Sciatic nerve (tissue), 2 donors: ENCODE measurements at places on chromosomes 7 and 10.
A peak's percentile ranks its signal among the peaks of the same experiment; 100 is the strongest.

GRCh38 chr7:16914771-16915170, 33.0 kb upstream of the AGR3 start:
- DNase-seq, result no peak

DNA sequence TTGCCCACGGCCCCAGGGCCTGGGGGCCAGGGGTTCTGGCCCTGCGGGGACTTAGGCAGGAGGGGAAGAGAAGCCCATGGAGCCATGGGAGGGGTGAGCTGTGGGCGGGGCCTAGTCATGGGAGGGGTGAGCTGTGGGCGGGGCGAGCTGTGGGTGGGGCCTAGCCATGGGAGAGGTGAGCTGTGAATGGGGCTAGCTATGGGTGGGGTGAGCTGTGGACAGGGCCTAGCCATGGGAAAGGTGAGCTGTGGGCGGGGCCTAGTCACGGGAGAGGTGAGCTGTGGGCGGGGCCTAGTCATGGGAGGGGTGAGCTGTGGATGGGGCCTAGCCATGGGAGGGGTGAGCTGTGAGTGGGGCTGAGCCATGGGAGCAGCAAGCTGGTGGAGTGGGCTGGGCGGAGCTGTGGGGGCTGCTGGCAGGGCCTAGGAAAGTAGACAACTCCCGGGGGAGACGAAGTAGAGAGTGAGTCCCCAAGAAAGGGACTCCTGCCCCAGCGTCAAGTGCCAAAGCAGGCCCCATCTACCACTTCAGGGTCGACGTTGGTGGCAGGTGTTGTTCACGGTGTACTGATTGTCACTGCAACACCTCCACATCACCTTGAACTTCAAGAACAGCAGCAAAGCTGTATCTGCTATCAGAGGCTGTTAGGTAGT, 19.2 kb upstream of the TTYH3 start:
- DNase-seq, result no peak

DNA sequence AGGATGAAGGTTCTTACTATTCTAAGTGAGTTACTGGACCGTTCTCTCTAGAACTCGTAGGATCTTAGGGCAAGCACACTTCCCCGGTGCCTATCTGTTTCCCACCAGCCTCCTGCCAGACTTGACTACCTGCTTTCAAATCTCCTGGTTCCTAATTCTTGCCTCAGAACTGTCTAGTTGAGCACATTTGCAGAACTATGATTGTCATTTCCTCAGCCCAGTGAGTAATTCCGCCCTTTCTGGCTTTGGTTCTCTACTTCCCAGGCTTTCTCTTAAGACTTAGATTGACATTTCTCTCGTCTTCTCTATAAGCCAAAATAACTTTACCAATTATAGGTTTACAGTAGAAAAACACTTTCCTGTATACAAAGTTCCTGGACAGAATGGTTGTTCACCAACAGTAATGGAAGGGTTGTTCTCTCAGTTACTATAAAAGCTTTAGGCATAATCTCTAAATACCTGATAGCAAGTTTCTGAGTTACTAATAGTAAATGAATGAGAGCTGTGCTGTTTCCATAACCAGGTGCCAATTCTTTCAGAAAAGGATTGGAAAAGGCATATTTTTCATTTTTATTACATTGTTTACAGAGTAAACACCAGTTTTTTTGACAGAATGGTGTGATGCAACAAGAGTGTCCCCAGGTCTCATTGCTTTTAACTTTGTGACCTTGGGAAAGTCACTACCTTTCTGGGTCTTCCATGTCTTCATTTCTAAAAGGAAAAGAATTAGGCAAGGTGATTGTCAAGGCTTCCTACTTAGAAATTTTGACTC, 41.1 kb downstream of the PLEKHA8 start:
- DNase-seq, result no peak

GRCh38 chr10:98414578-98414931, 427 bp downstream of the PYROXD2 start:
- DNase-seq, result no peak

DNA sequence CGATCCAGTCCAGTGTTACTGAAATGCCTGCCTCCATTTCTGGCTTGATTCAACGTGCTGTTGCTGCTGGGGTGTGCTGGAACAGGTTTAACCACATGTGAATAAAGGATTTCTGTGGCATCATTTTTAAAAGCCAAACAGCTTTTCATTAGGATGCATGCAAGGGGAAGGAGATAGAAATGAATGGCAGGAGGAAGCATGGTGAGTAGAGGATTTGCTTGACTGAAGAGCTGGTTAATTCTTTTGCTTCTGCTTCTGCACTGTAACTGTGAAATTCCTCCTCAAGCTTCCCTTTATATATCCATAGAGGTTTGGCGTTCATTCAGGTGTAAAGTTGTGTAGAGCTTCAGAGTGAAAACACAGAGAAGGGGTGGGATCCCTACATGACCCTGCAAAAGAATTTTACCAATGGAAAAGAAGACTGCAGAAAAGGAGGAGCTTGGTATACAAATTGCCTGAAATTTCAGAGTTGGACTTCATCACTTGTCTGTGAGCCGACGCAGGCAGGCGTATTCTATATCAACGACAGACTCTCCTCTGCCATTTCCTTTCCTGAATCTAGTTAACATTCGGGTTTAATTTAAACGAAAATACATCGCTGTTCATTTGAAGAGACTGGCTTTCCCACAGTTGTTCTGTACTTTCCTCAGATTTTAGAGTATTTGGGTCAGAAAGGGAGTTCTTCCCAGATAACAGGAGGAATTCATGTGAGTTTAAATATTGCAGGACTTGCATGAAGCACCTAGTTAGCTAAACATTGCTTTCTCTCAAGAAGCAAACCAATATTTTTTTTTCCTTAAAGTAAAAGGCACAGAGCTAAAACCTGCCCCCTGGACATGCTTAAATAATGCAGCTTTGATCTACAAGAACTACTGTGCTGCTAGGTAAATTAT, at the start of gene SOSTDC1:
Gene SOSTDC1 (minus strand): TSS at position 270 of the 893 bp plus-strand sequence. CDS start 70 bp downstream, at position 200.
- DNase-seq, result no peak

- DNase-seq, result peak; percentile 13
Measured at GRCh38 chr10:110448682-110449418, 48.9 kb upstream of the DUSP5 start.

GRCh38 chr7:24175603-24176002, 108.4 kb upstream of the NPY start:
- DNase-seq, result no peak

- DNase-seq, result no peak
Measured at GRCh38 chr10:59807629-59808620, 54.7 kb upstream of the MRLN start.

- no peak for DNase-seq
Measured at GRCh38 chr10:118012952-118013525, 33.7 kb downstream of the RAB11FIP2 start.

DNA sequence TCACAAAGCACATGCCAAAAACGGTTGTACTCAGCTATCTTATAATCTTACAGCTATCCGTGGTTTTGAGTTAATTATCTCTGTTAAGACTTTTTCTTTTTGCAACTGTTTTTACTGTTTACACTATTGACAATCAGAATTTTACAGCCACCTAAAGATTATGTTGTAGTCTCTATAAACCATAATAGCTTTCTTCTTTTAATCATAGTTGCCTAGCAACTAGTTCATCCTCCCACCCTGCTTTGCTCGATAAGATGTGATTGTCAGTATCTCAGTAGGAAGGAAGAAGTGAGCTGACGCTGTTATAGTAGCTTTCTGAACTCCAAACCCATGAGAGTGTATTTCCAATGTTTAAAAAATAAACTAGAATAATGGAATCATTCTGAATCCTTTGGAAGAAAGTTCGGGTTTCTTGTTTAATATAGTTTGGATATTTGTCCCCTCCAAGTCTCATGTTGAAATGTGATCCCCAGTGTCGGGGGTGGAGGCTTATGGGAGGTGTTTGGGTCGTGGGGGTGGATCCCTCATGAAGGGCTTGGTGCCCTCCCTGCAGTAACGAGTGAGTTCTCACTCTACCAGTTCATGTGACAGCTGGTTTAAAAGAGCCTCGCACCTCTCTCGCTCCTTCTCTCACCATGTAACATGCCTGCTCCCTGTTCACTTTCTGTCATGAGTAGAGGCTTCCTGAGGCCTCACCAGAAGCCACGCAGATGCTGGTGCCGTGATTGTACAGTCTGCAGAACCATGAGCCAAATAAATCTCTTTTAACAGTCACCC, 68.1 kb downstream of the SVOPL start:
- no peak for DNase-seq

DNA sequence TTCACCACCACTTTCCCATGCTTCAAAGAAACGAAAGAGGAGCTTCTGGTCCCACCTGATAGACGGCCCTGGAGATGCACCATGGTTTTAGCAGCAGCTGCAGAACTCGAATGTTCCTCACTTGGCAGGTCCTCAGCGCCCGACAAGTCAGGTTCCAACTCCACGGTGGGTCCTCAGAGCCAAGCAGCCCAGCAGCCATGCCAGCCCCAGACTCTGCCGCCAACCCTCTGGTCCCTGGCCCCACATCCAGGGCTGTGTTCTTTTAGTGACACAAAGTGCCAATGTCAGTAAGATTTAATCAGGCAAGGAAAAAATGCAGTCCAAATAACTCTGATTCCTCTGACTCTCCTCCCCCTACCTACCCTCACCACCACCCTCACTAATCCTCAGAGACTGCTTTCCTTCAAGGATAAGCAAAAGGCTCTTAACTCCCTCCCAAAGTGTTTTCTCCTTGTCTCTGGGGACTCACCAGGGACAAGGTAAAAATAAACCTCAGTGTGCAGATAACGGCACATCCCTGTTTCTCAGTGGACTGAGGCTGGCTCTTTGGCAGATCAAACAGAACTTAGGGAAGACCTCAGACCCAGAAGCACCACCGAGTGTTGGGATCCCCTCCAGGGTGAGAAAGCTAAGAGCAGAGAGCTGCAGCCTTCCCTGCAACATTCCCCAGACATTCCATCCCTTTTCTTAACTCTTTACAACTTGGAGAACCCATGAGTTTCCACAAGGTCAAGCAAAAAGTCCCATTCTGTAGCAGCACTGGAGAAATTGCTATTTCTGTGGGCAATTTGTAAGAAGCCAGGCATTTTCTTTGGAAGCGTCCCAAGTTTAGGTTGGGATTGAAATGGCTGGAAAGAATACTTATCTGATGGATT, 358.9 kb downstream of the FRMD4A start:
- no peak for DNase-seq

DNA sequence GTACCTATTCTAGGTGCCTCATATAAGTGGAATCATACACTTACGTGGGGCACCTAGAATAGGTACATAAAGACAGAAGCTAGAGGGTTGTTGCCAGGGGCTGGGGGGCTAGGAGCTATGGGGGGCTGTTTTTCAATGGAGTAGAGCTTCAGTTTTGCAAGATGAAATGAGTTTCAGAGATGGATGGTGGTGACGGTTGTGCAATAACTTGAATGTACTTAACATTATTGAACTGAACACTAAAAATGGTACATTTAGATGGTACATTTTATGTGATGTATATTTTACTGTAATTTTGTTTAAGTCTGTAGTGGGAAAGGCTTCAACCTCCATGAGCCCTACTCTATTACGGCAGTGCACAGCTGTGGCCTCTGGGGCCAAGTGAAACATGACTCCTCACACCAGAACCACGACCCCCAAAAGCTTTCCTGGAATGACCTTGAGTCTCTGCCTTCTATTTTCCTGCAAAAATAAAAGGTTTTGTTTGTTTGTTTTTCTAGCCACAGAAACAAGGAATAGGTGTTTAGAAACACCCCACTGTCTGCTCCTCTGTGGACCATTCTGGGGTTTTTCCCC, 147.3 kb upstream of the PLXNA4 start:
- DNase-seq, result no peak

GRCh38 chr7:149866779-149867447, 6.9 kb upstream of the ATP6V0E2 start:
- DNase-seq, result peak; percentile 48

GRCh38 chr10:100172349-100172748, 13.5 kb downstream of the ERLIN1 start:
- no peak for DNase-seq

DNA sequence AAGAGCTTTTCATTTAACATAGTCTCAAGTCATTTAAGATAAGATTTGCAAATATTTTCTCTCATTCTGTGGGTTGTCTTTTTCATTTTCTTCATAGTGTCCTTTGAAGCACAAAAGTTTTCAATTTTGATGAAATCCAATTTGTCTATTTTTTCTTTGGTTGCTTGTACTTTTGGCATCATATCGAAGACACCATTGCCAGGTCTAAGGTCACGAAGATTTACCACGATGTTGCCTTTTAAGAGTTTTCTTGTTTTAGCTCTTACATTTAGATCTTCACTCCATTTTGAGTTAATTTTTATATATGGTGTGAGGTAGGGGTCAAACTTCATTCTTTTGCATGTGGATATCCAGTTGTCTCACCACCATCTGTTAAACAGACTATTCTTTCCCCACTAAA, 34.7 kb downstream of the TMEM270 start:
- no peak for DNase-seq

GRCh38 chr10:124693801-124694416, 50.3 kb downstream of the FAM53B start:
- DNase-seq, result no peak

- DNase-seq, result no peak
Measured at GRCh38 chr10:98251399-98251798, 16.6 kb downstream of the LOXL4 start.

GRCh38 chr7:3260401-3260715, 40.7 kb upstream of the SDK1 start:
- no peak for DNase-seq

GRCh38 chr7:55531536-55531935, 40.8 kb downstream of the VOPP1 start:
- no peak for DNase-seq

- no peak for DNase-seq
Measured at GRCh38 chr10:122013311-122013780, 24.4 kb downstream of the TACC2 start.

- peak; percentile 43 for DNase-seq
Measured at GRCh38 chr10:101749047-101750016, 26.6 kb downstream of the FGF8 start.

GRCh38 chr10:118732245-118733165, 22.3 kb downstream of the CACUL1 start:
- DNase-seq, result no peak

- DNase-seq, result no peak
Measured at GRCh38 chr10:7492660-7493046, 81.8 kb upstream of the SFMBT2 start.

GRCh38 chr7:145030754-145031153, 194.9 kb upstream of the TPK1 start:
- no peak for DNase-seq

- no peak for DNase-seq
Measured at GRCh38 chr10:970311-971149, 17.7 kb upstream of the GTPBP4 start.

GRCh38 chr7:136143271-136143670, 166.1 kb upstream of the MTPN start:
- DNase-seq, result no peak

DNA sequence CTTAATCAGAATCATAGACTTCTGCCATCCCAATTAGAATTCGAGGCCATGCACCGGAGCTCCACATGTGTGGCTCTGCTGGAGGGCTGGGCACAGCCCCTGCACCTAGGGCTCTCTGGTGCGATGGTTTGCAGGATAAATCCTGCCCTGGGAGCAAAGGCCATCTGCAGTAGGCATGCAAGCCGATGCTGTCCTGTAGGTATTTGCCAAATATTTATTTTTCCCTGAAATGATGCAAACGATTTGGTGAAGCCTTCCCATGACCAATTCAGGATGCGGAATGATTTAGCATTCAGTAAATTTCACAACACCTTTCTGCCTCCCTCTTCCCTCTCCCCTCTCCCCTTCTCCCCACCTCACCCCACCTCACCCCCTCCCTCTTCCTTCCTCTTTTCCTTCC, 170.6 kb downstream of the EBF3 start:
- no peak for DNase-seq
